Retina (tissue), 1 donor: ENCODE measurements at places on chromosomes 7 and 10.

DNA sequence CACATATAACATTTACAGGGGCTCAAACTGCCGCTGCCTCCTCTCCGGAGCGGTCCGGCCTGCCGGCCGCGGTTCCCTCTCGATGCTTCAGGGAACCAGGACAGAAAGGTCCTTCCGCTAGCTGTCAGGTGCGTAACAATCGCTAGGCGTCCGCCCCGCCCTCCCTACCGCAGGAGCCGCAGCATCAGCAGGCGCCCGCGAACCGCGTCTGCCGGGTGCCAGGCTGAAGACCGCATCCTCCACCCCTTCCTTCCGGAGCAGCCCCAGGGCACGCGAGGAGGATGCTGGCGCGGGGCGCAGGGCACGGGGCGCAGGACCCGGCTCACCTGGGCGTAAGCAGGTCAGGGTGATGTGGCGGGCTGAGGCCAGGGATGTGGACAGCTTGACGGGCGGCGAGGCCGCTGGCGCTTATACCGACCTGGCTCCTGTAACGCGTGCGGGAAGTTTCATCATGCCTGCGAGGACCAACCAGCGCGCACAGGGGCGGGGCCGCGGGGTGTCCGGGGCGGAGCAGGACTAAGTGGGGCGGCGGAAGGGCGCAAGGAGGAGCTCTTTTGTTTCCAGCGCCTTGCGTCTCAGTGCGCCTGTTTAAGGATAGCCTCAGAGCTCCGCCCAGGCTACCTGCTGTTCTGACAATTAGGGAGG is at the start of gene ASNS:
ASNS (minus strand) TSS at position 384 of the 645 bp plus-strand sequence. CDS start 3,252 bp downstream, outside the sequence.
- peak; percentile 96 for DNase-seq

- DNase-seq = no peak
Measured at GRCh38 chr7:94366832-94367231, 27.9 kb upstream of the COL1A2 start.

GRCh38 chr7:54904986-54905385 is 113.8 kb upstream of the EGFR start:
- DNase-seq = no peak

GRCh38 chr10:51599647-51600046 is 99.7 kb downstream of the CSTF2T start:
- DNase-seq = no peak

- DNase-seq = peak; percentile 78
Measured at GRCh38 chr7:155506854-155507337, 39.5 kb downstream of the CNPY1 start.
